Gastrocnemius medialis (tissue), 4 donors: ENCODE measurements at places on chromosomes 2 and 18. TPM values are rescaled to one million over a fixed set of nuclear protein-coding genes. Genes with fewer than 3 reads are reported as not detected.

ALPI gene
- not detected for total RNA-seq

CROCC2 gene
- 0.07 TPM for total RNA-seq

AQP12A gene
- total RNA-seq: not detected

POTEE gene
- total RNA-seq: not detected

FOXI3 gene
- total RNA-seq: not detected

METTL5 gene
- 24.8 TPM for total RNA-seq

DNA sequence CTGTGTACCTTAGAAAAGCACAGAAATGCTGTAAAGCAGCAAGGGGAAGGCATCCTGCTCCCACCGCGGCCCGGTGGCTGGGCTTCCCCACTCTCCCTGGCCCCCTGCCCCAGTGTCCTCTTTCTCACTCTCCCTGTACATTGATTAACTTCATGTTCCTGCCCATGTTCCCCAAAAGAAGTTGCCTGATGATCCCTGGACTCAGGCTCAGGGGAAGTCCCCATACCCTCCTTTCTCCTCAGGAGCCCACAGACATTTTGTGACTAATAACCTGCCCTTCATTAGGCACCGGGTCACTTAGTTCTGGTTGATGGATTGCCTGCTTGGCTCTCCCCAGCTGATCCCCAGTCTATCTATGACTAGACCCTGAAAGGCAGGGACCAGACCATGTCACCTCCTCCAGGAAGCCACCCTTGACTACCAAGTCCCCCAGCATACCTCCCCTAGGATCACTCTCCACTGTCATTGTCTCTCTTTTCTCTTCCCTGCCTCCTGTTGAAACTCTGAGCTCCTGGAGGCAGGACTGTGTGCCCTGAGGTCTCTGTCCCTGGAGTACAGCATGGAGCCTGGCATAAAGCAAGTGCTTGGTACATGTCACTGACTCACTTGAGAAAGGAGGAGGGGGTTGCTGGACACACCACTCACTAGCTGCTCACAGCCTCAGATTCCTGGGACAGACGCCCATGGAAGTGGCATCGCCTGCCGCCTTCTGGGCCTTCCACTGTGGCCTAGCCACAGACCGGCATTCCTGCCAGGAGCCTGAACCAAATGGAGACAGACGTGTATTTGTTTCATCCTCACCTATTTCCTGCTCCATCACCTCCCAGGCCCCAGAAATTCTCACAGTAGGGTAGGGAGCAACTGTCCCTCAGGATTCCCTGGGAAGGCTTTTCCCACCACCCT, 13.5 kb downstream of the MALL start:
- DNase-seq: no peak

DNA sequence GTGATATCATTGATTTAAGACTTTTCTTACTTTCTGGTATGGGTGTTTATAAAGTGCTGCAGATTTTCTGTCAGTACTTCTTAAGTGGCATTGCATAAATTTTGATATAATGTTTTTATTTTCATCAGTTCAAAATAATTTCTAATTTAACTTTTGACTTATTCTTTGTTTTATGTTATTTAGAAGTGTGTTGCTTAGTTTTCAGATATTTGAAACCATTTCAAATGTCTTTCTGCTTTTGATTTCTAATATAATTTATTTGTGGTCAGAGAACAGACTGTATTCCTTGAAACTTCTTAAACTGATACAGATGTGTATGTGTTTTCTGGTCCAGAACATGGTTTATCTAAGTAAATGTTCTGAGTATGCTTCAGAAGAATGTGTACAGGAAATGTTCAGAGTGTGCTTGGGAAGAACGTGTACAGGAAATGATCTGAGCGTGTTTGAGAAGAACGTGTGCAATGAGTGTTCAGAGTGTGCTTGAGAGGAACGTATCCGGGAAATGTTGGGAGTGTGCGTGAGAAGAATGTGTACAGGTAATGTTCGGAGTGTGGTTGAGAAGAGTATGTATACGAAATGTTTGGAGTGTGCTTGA, 265.7 kb upstream of the HS6ST1 start:
- DNase-seq: no peak

DNA sequence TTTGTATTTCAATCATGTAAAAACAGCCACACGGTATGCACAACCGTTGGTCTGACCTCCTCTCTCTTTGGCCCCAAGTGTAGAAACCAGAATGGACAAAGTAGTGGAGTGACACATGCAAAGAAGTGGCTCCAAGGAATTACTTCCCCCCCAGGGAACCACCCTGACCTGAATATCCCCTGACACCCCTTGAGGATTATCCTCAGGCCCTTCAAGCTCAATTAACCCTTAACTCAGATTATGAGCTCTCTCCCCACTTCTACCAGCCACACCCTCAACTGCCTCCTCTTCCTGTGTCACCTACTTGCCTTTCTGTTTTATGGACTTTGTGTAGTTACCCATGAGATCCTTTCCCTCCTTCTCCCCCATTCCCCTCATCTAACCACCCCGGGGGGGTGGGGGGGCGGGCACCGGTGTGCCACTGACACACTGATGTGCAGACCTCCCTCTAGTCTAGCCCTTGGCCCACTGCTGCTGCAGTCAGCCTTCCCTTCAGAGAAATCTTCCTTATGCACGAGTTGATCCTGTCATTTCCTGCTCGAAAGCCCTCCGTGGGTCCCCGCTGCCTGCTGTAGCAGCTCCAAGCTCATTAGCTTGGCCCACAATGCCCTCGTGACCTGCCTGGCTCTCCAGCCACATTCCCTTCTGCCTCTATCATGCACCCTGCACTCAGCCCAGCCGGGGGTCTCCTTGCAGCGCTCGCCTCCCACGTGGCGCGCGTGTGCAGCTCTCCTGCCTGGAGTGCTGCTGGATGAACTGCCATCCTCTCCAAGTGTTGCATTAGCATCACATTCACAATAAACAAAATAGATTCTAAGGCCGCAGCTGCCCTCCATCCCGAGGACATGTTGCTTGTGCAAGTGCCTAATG, 40.1 kb upstream of the TMEM177 start:
- DNase-seq: no peak

- DNase-seq: no peak
These were observed 21.6 kb downstream of the HPCAL1 start for GRCh38 chr2:10324095-10324832.

DNA sequence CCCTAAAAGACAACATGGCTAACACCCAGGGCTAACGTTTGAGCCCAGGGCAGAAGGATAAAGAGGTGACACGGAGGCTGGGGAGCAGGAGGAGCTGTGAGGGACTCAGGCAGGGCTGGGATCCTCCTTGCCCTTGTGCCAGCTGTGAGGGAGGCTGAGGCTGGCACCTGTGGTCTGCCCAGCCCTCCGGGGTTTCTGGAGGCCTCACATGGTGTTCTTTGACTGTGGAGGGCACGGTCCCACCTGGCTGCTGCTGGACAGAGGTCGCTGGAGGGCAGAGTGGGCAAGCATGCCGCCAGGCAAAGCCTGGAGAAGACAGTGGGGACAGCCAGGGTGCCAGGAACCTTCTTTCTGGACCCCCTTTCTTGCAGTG, 26.8 kb upstream of the CNNM3 start:
- DNase-seq: no peak

DNA sequence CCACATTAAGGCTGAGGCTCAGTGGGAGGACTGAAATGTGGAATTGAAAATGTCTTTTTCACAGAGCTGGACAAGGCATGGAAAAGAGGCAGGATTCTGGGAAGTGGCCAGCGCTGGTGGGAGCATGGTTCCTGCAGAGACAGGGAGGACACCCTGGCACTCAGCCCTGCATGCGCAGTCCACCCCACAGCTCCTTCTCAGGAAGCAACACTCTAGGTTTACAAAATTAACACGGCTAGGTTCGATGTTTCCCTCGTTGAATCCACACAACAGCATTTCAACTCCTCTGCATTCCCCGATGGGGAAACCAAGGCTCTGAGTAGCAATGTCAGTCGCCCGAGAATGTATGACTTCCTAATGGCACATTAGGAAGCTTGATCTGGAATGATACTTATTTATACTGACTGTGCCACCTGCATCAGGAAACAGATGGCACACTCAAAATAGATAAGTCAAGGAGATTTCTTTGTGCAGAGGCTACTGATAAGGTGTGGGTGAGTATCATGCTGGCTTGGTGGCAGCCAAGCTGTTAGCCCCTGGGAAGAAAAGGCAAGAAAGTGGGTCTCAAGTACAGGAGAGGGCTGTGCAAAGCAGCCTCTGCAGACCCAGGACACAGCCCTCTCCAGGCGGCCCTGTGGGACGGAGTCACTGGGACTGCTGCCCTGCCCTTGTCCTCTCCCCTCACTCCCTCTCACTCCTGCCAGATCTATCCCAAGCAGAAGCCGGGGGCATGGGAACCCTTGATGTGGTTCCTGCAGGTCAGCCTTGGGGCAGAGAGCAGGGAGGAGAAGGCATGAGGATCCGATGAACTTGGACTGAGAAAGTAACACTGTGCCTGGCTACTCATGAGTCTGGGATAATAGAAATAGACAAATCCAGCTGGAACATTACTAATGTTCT, 158.4 kb upstream of the FHL2 start:
- DNase-seq: no peak

DNA sequence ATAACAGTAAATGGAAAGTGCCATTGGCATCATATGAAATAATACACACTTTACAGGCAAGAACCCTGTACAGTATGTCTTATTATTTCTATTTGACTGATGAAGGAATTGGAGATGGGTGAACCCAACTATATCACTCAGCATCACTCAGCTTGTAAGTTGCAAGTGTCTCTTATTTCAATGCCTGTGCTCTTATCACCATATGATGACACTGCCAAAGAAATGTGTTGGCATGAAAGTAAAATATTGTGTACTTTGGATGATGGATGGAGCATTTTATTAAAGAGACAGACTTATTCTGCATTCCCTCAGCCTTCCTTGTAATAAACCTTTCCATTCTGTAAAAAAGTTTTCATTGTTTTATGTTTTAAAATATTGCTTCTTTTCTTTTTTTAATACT, 927.5 kb upstream of the VRK2 start:
- DNase-seq: no peak

GRCh38 chr2:171491292-171491691, 31.0 kb upstream of the CYBRD1 start:
- no peak for DNase-seq

GRCh38 chr2:60364491-60364890, 189.0 kb downstream of the BCL11A start:
- no peak for DNase-seq

DNA sequence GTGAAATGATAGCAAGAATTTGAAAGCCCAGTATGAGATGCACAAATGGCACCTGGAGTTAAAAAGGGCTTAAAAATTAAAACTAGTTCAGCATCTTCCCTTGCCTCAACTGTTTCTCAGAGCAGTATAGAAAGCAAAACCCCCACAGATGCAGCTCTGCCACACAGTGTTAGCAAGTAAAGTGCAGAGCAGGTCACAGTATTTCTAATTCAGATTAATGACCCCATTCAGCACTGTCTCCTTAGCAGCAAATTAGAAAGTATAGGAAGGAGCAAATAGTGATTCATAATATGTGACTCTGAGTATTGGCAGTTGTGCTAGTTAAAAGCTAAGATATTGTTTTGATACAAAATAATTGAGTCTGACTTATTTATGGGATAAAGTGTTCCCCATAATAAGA, 73.8 kb upstream of the CCDC85A start:
- DNase-seq: no peak

- DNase-seq: no peak
These were observed 150.2 kb upstream of the DOK6 start for GRCh38 chr18:69250305-69251151.

DNA sequence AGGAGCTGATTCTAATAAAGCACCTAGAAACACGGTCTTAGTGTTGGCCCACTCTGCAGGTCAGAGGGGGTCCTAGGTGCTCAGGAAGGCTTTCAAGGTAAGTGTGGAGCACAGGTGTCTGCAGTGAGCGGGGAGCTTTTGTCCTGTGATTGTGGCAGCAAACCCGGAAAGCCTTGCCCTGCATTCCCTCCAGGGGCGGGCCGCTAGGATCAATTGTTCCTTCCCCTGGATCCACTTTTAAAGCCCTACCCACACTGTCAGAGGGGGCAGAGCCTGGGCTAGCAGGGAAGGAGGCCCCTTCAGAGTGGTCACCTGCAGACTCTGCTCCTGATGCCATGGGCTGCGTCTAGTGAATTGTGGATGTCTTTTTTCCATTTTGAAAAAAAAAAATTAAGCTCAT, 176.0 kb downstream of the CTIF start:
- DNase-seq: no peak

DNA sequence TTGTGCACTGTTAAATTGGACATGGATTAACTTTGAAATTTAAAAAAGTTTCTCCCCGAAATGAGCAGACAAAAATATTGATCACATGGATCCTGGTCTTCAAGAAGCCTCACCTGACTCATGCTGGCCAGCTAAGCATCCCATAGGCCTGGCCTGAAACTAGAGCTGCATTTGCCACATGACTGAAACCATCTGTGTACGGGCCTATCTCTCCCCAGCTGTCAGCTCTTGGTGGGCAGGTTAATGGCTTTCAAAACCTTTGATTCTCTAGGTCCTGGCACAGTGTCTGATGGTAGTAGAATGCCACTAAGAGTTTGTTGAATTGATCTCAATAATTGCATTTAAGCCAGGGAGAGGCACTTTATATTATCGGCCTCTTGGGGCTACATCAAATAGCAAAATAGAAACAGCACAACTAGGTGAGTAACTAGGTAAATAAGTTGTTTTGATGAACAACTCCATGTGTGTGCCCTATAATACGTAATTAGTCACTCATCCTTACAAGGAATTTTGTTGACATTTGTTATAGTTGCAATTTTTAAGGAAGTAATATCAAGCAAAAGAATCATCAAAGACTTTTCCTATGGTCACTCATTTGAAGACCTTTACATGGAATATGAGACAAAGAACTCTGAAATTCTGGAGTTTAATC, 251.1 kb downstream of the SP3 start:
- no peak for DNase-seq

DNA sequence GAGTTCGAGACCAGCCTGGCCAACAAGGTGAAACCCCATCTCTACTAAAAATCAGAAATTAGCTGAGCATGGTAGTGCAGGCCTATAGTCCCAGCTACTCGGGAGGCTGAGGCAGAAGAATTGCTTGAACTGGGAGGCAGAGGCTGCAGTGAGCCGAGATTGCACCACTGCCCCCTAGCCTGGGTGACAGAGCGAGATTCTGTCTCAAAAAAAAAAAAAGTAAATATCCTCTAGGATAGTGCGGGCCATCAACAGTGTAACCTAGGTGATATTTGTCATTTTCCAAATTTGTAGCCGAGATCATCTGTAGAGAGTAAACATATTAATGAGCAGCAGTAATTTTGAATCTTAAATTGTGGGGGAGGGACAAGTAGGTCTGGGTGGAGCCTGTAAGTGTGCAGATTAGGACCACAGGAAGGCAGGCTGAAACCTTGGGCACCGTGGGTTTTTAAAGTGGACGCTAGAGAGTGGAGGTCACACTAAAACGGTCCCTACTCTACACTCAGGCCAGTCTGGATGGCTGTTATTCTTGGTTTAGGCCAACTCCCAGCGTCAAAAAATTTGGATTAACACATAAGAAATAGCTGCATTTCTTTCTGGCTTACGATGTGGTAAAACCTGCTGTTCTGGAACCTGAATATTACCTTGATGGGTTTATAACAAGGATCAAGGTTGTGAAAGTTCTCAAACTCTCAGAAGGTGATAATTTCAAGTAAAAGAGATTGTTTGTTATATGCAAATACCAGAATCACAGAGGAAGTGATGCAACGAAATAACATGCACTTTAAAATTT, 22.7 kb upstream of the TET3 start:
- no peak for DNase-seq

GRCh38 chr2:118520246-118520645, 327.2 kb downstream of the EN1 start:
- no peak for DNase-seq
